ENCODE measurements at places on chromosomes 6 and 20. TPM values are rescaled to one million over a fixed set of nuclear protein-coding genes. Genes with fewer than 3 reads are reported as not detected.

Gene PSORS1C2
- polyA plus RNA-seq, result not detected

Gene LY6G6C
- polyA plus RNA-seq, result 0.28 TPM

Gene GATA5
- not detected for polyA plus RNA-seq

Gene TRIM10
- not detected for polyA plus RNA-seq

Gene ANKRD6
- 2.7 TPM for polyA plus RNA-seq

Gene C20orf204
- polyA plus RNA-seq, result 0.11 TPM

Gene PDE10A
- not detected for polyA plus RNA-seq

Gene NKX2-2
- not detected for polyA plus RNA-seq

Gene ADTRP
- polyA plus RNA-seq, result 3.0 TPM

Gene CTCFL
- not detected for polyA plus RNA-seq

Gene TCF21
- polyA plus RNA-seq, result not detected

Gene PLA2G7
- 5.1 TPM for polyA plus RNA-seq

Gene PAK5
- not detected for polyA plus RNA-seq

Gene SYNDIG1
- polyA plus RNA-seq, result not detected

Gene RFX6
- polyA plus RNA-seq, result not detected

Gene LAMA2
- polyA plus RNA-seq, result 0.79 TPM

Gene MEI4
- not detected for polyA plus RNA-seq

Gene HTR1E
- polyA plus RNA-seq, result not detected

Gene SOX12
- polyA plus RNA-seq, result 8.2 TPM

Gene DEFB132
- polyA plus RNA-seq, result not detected

Gene CALHM4
- polyA plus RNA-seq, result 0.17 TPM

Gene WFDC12
- polyA plus RNA-seq, result 0.35 TPM

Gene FLRT3
- 12.9 TPM for polyA plus RNA-seq
